SK-MEL-5 (cell line): ENCODE measurements at places on chromosomes 4 and X. TPM values are rescaled to one million over a fixed set of nuclear protein-coding genes. Genes with fewer than 3 reads are reported as not detected.

Gene ERAS
- total RNA-seq = 0.40 TPM in 1 of 2 replicates, not detected in the other

Gene GPC4
- total RNA-seq = 3.2 and 3.6 TPM in 2 replicates

Gene RASL11B
- total RNA-seq = 0.05 and 0.32 TPM in 2 replicates

Gene GLRB
- 0.08 and 0.24 TPM in 2 replicates for total RNA-seq

Gene DCLK2
- total RNA-seq = 0.37 and 0.59 TPM in 2 replicates

Gene CRMP1
- total RNA-seq = 0.72 and 0.85 TPM in 2 replicates

Gene TKTL2
- total RNA-seq = not detected in 2 replicates

Gene RASGEF1B
- 0.16 TPM in 1 of 2 replicates, not detected in the other for total RNA-seq

Gene RAI2
- total RNA-seq = not detected in 2 replicates

Gene FRG2
- 0.05 TPM in 1 of 2 replicates, not detected in the other for total RNA-seq

Gene HSFX4
- not detected in 2 replicates for total RNA-seq

Gene PPP1R2C
- total RNA-seq = not detected in 2 replicates

Gene TREX2
- total RNA-seq = 0.19 and 0.40 TPM in 2 replicates

Gene NAA11
- total RNA-seq = 11.0 and 12.1 TPM in 2 replicates

Gene GPR34
- not detected in 2 replicates for total RNA-seq

Gene MAGEA8
- total RNA-seq = 0.13 TPM in 1 of 2 replicates, not detected in the other

Gene NKX3-2
- 1.2 and 1.7 TPM in 2 replicates for total RNA-seq

Gene PIR
- 333 and 344 TPM in 2 replicates for total RNA-seq

Gene GSPT2
- 9.4 and 9.5 TPM in 2 replicates for total RNA-seq

Gene HADH
- total RNA-seq = 8.1 and 10.4 TPM in 2 replicates

Gene FAM200B
- 37.4 and 44.9 TPM in 2 replicates for total RNA-seq

Gene PNMA6A
- 7.5 and 9.4 TPM in 2 replicates for total RNA-seq

Gene MID2
- not detected in 2 replicates for total RNA-seq

Gene NFKB1
- total RNA-seq = 26.0 and 30.3 TPM in 2 replicates

Gene TFE3
- 17.0 and 20.0 TPM in 2 replicates for total RNA-seq

Gene MAGED4B
- total RNA-seq = 13.0 and 32.1 TPM in 2 replicates

Gene SYTL5
- total RNA-seq = 67.0 and 69.1 TPM in 2 replicates

Gene FAM9B
- total RNA-seq = 0.11 and 0.13 TPM in 2 replicates

Gene C4orf51
- total RNA-seq = not detected in 2 replicates

Gene NKRF
- 8.4 and 9.8 TPM in 2 replicates for total RNA-seq

Gene GRIA2
- 0.24 and 0.29 TPM in 2 replicates for total RNA-seq

Gene PABPC1L2B
- not detected in 2 replicates for total RNA-seq
